Thymus (tissue), 14 donors: ENCODE measurements at places on chromosomes 1 and 21.

- H3K27ac ChIP-seq: no peak overlapping the region
- no peak for DNase-seq
- no peaks in the 10 kb centered on the region for H3K36me3 ChIP-seq
- no peak overlapping the region for H3K4me3 ChIP-seq
These were observed 27.3 kb downstream of the KCNQ4 start for GRCh38 chr1:40810927-40811326.

GRCh38 chr1:47841356-47841755 lies 155.8 kb downstream of the TRABD2B start:
- H3K27ac ChIP-seq: no peak overlapping the region
- H3K4me1 ChIP-seq: no peaks in the 10 kb centered on the region
- no peak overlapping the region for H3K4me3 ChIP-seq
- no peaks in the 10 kb centered on the region for H3K36me3 ChIP-seq
- H3K27me3 ChIP-seq: peaks cover 6% of the 10 kb centered on the region

GRCh38 chr1:31297277-31298247 lies 730 bp downstream of the ZCCHC17 start:
- H3K4me1 ChIP-seq: peaks cover 22% of the 10 kb centered on the region
- peak overlapping the region; percentile 97 for H3K27ac ChIP-seq

GRCh38 chr1:208309771-208310170 lies 65.6 kb upstream of the PLXNA2 start:
- H3K4me1 ChIP-seq: no peaks in the 10 kb centered on the region
- H3K4me3 ChIP-seq: no peak overlapping the region
- no peaks in the 10 kb centered on the region for H3K36me3 ChIP-seq

DNA sequence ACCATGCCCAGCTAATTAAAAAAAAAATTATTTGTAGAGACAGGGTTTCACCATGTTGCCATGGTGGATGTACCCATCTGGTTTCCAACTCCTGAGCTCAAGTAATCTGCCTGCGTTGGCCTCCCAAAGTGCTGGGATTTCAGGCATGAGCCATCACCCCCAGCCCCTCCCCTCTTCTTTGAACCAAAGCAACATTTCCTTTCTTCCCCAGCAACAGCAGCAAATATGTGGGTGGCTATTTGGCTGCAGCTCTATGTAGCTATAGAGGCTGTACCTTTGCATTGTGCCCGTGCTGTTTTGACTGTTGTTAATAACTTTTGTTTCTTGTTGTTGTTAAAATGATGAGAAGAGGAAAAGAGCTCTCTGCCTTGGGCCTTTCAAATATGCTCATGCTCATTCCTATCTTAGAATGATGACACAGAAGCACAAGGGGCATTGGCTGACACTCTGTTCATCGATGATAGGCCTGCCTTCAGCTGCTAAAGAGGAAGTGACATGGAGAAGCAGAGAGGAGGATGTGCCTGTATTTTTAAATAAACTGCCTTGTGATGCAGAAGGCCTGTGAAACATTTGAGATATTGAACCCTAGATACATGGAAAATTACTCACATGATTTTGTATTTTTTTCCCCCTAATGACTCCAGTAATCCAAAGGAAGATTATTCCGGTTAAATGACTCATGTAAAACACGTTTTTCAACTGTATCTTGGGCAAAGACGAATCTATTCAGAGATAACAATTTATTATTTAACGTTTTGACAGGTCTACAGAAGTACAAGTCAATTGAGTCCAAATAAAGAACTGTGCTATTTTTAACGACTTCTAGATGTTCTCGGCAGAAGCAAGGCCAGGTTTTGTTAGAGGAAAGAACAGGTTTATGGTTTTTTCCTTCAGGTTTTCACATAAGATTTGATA lies 20.5 kb upstream of the XPR1 start:
- no peak for DNase-seq
- no peaks in the 10 kb centered on the region for H3K27me3 ChIP-seq
- no peak overlapping the region for H3K4me3 ChIP-seq
- H3K4me1 ChIP-seq: peaks cover 5% of the 10 kb centered on the region
- H3K36me3 ChIP-seq: no peaks in the 10 kb centered on the region

DNA sequence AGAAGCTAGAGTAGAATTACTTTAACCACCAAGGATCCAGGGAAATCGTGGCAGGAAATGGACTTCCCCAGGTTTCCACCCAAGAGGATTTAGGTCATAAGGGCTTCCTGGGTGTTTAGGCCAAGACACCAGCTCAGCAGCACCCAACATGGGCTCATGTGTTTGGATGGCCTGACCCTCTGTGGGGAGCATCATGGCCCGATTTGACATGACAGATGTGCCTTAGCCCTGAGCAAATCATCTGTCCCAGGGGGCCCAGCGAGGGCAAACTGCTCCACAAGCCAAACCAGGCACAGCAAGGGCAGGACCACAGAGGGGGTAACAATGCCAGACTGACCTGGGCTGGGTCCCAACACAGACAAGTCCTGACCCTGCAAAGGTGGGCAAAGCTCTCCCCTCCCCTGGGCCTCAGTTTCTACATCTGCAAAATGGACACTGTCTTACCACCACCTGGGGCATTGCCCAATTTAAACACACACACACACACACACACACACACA lies 232.8 kb downstream of the MATN1 start:
- no peak overlapping the region for H3K27ac ChIP-seq
- H3K4me1 ChIP-seq: no peaks in the 10 kb centered on the region
- no peak overlapping the region for H3K4me3 ChIP-seq

- H3K4me1 ChIP-seq: peaks cover 28% of the 10 kb centered on the region
- no peaks in the 10 kb centered on the region for H3K36me3 ChIP-seq
- no peak overlapping the region for H3K4me3 ChIP-seq
- no peak for DNase-seq
- no peaks in the 10 kb centered on the region for H3K27me3 ChIP-seq
These were observed 53.3 kb upstream of the EPS8L3 start for GRCh38 chr1:109816975-109817535.

DNA sequence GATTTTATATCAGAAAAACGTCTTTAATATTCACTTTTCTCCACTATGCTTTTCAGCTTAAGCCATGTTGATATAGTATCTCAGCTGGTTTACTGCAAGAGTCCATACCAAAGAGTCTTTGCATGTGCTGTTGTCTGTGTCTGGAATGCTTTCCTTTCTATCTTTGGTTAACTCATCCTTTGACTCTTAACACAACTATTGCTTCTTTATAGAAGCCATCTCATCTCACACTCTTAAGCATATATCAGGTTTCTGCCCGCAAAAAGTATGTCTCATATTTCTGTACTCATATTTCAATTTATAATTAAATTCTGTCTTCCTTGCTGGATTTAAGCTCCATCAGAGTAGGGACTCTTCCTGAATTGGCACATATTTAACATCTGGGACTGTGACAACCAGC lies 220.9 kb upstream of the KCNK2 start:
- no peaks in the 10 kb centered on the region for H3K36me3 ChIP-seq
- no peak overlapping the region for H3K27ac ChIP-seq
- no peaks in the 10 kb centered on the region for H3K27me3 ChIP-seq
- H3K4me1 ChIP-seq: no peaks in the 10 kb centered on the region
- no peak for DNase-seq

GRCh38 chr1:25671929-25672328 lies 55.3 kb downstream of the MAN1C1 start:
- H3K4me3 ChIP-seq: no peak overlapping the region
- no peaks in the 10 kb centered on the region for H3K36me3 ChIP-seq
- no peak overlapping the region for H3K27ac ChIP-seq
- H3K4me1 ChIP-seq: peaks cover 43% of the 10 kb centered on the region
- DNase-seq: no peak

DNA sequence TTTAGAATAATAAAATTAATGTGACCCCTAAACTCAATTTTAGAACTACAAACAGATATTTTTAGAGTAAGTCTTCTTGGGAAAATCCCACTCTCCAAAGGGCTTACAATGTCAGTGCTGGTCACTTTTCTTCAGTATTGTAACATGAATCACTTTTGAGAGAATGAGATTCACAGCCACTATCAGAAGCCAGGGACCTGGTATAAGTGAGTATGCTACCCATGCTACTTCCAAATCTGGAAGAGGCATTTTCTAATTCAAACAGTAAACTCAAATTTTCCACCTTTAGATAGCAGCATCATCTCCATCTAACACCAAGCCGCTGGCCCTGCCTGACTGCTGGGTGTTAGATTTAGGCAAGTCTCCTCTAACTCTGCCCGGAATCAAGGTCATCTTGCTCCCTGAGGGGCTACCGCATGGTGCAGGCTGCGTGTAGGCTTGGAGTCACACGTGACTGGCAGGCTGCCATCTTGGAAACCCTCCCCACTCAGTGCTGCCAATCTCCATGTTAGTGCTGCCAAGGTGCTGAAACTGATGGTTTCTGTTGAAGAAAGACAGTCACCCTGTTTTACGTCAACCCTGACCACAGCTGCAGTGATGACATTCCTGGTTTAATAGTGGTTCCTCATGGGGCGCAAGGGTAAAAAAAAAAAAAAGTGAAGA lies 882.9 kb upstream of the B3GALT2 start:
- H3K4me3 ChIP-seq: no peak overlapping the region
- no peaks in the 10 kb centered on the region for H3K36me3 ChIP-seq
- H3K27ac ChIP-seq: no peak overlapping the region
- no peak for DNase-seq
- H3K27me3 ChIP-seq: no peaks in the 10 kb centered on the region

DNA sequence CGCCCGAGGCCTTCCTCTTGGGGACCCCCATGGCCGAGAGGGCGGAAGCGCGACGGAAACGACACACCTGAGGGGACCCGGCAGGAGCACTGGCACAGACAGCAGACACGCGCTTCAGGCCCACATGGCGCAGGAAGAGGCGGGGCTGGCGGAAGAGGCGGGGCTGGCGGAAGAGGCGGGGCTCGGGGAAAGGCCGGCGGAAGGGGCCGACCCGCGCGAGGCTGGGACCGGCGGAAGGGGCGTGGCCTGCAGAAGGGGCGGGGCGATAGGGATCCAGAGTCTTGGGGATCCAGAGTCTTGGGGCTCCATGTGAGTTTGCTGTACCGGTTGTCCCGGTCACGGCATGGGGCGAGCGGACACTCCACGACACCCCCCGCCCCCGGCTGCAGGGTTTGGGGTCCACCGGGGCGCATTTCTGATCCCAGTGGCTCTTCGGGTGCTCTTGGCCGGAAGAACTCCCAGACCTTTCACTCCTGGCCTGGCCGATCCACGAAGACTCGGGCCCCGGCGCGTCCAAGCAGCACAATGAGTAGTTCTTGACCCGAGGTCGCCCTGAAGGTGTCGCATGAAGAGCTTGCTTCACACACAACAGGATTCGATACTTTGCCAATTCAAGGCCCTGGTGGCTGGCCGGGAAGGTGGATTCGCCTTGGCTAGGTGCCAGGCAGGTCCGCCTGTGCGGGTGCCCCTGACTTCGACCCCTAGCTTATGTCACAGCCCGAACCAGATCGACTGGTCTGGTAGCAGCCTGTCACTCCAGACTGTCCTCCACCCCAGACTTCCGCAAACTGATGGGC lies at the start of gene URB1:
URB1 (minus strand) TSS at position 133 of the 797 bp plus-strand sequence; CDS start at position 31, 102 bp downstream.
- peak within 1 kb of the TSS; percentile 81 for H3K4me3 ChIP-seq
- H3K4me1 ChIP-seq: peaks cover 4% of the 10 kb centered on the region
- H3K36me3 ChIP-seq: peaks cover 5% of the 10 kb centered on the region
- DNase-seq: peak; percentile 55
- peak within 1 kb of the TSS; percentile 9 for H3K27ac ChIP-seq

GRCh38 chr1:163320891-163321290 lies 863 bp upstream of the NUF2 start:
- DNase-seq: no peak
- H3K4me3 ChIP-seq: peak overlapping the region; percentile 63
- no peaks in the 10 kb centered on the region for H3K36me3 ChIP-seq
- no peak overlapping the region for H3K27ac ChIP-seq
- peaks cover 8% of the 10 kb centered on the region for H3K4me1 ChIP-seq

GRCh38 chr1:220335668-220336067 lies 63.4 kb upstream of the RAB3GAP2 start:
- no peaks in the 10 kb centered on the region for H3K4me1 ChIP-seq
- H3K36me3 ChIP-seq: no peaks in the 10 kb centered on the region
- DNase-seq: no peak
- H3K4me3 ChIP-seq: no peak overlapping the region
- H3K27me3 ChIP-seq: no peaks in the 10 kb centered on the region

- no peaks in the 10 kb centered on the region for H3K36me3 ChIP-seq
- H3K27me3 ChIP-seq: no peaks in the 10 kb centered on the region
- H3K4me3 ChIP-seq: no peak overlapping the region
These were observed 7.4 kb upstream of the KLHDC7A start for GRCh38 chr1:18473195-18473815.

- H3K36me3 ChIP-seq: no peaks in the 10 kb centered on the region
- no peak overlapping the region for H3K27ac ChIP-seq
- peaks cover 4% of the 10 kb centered on the region for H3K27me3 ChIP-seq
These were observed 77.8 kb downstream of the MAN1C1 start for GRCh38 chr1:25694167-25695007.

GRCh38 chr21:46597031-46597430 lies 7.9 kb downstream of the S100B start:
- H3K4me3 ChIP-seq: no peak overlapping the region
- no peak for DNase-seq
- H3K36me3 ChIP-seq: no peaks in the 10 kb centered on the region
- H3K27me3 ChIP-seq: no peaks in the 10 kb centered on the region
- H3K27ac ChIP-seq: no peak overlapping the region

- no peak overlapping the region for H3K27ac ChIP-seq
- no peaks in the 10 kb centered on the region for H3K36me3 ChIP-seq
- no peak overlapping the region for H3K4me3 ChIP-seq
These were observed 73.9 kb downstream of the HLX start for GRCh38 chr1:220952961-220953643.

DNA sequence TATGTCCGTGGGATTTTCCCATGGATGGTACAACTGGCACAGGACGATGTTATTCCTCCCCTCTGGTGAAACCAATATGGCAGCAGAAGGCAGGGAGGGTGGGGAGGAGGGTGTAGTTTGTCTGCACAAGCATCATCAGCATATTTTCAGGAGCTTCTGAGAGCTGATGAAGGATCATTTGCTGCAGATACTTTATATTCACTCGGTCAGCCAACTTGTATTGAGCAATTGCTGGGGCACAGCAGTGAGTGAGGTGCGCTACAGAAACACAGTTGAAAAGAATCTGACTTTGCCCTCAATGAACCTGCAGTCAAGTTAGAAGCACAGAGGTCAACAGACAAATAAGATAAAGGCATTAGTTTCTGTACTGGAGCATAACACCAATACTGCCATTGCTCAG lies 13.0 kb downstream of the PKP1 start:
- H3K27ac ChIP-seq: peak overlapping the region; percentile 46
- no peak for DNase-seq
- no peaks in the 10 kb centered on the region for H3K4me1 ChIP-seq
- H3K27me3 ChIP-seq: no peaks in the 10 kb centered on the region
- H3K36me3 ChIP-seq: no peaks in the 10 kb centered on the region

GRCh38 chr1:67405473-67406245 lies 24.5 kb downstream of the SERBP1 start:
- peaks cover 25% of the 10 kb centered on the region for H3K36me3 ChIP-seq
- no peaks in the 10 kb centered on the region for H3K27me3 ChIP-seq
- H3K4me3 ChIP-seq: no peak overlapping the region
- no peak overlapping the region for H3K27ac ChIP-seq

GRCh38 chr1:2840036-2840809 lies 38.7 kb upstream of the TTC34 start:
- no peaks in the 10 kb centered on the region for H3K36me3 ChIP-seq
- no peaks in the 10 kb centered on the region for H3K27me3 ChIP-seq
- H3K4me1 ChIP-seq: peaks cover 3% of the 10 kb centered on the region
- DNase-seq: peak; percentile 36
- no peak overlapping the region for H3K4me3 ChIP-seq
